DMS79 (cell line): ENCODE measurements at places on chromosomes 2 and 18.

DNA sequence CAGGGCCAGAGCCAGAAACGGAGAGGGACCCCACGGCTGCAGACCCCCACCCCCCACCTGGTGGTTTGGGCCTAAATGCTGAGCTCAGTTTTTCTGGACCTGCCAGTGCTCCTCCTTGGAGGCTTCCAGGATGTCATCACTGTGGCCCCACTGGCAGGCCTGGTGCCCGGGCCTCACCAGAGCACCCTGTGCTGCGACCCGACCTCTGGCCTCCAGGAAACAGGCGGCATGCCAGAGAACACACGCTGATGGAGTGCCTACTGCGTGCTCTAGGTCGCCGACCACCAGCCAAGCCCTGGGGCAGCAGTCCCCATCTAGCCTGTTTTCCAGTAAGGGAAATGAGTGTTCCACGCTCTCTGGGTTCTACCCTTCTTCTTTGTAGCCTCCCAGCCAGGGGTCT, 33.8 kb downstream of the HS6ST1 start:
- DNase-seq = no peak

GRCh38 chr2:126994340-126994777, 95.7 kb downstream of the TEX51 start:
- DNase-seq = no peak

GRCh38 chr2:237557633-237558015, 8.8 kb upstream of the PRLH start:
- DNase-seq = no peak

- no peak for DNase-seq
These were observed 401.2 kb upstream of the SOX11 start for GRCh38 chr2:5290900-5291546.

DNA sequence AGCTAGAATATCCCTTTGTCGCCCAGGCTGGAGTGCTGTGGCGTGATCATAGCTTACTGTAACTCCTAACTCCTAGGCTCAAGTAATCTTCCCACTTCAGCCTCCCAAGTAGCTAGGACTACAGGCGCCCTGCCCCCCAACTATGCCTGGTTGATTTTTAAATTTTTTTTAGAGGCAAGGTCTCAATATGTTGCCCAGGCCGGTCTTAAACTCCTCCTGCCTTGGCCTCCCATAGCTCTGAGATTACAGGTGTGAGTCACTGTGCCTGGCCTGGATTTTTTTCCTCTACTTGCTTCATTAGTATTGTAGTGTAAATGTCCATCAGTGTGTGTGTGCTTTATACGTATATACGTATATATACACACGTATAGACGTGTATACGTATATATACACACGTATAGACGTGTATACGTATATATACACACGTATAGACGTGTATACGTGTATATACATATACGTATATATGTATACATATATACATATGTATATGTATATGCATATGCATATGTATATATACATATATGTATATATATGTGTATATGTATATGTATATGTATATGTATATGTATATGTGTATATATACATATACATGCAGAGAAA, 124.4 kb downstream of the DIS3L2 start:
- no peak for DNase-seq

DNA sequence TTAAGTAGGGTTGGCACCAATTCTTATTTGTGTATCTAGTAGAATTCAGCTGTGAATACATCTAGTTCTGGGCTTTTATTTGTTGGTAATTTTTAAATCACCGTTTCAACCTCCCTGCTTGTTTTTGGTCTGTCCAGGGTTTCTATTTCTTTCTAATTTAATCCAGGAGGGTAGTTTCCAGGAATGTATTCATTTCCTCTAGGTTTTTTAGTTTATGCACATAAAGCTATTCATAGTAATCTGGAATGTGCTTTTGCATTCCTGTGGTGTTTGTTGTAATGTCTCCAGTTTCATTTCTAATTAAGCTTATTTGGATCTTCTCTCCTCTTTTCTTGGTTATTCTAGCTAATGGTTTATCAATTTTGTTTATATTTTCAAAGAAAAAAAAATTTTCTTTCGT, 1361.8 kb upstream of the DDX18 start:
- no peak for DNase-seq

GRCh38 chr2:151840216-151841046, 12.2 kb upstream of the ARL5A start:
- peak; percentile 67 for DNase-seq

GRCh38 chr2:239807568-239807967, 217.6 kb downstream of the NDUFA10 start:
- DNase-seq = no peak

DNA sequence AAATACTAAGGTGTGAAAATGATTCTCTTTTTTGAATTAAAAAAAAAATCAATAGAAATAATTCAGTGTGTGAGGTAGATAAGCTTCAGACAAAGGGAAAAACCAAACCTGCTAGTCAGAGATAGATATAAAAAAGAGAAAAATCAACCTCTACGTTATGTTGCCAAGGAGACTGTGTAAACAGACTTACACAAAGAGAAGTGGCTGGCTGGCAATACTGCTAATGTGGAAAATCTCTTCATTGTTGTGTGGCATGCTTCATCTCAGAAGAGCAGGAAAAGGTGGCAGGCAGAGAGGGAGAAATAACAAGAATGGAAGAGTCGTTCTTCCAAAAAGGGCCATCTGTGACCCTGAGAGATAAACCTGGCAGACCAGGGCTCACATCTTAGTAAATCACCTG, 200.8 kb downstream of the SLC8A1 start:
- peak; percentile 79 for DNase-seq

GRCh38 chr18:62578980-62579511, 56.2 kb downstream of the ZCCHC2 start:
- peak; percentile 13 for DNase-seq

- DNase-seq = no peak
These were observed 822 bp downstream of the UBE2E3 start for GRCh38 chr2:180980943-180981911.

DNA sequence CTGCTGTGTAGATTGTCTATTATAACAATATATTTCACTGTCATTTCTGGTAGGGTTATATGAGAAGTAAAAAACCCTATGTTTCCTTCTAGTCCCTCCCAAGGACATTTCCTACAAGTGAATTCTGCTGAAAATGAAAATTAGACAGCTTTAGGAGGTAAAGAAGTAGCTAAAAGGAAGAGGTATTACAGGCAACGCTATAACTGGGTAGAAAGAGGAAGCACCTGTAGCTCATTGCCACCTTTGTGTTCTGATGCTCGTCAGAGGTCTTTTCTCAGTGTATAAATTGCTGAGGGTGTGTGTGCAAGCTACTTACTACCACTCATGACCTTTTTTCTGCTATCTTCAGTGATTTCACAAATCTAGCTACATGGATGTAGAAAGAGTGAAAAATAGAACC, 1.4 kb downstream of the DNAJC10 start:
- no peak for DNase-seq

GRCh38 chr2:206083602-206084438, 2.2 kb downstream of the INO80D start:
- DNase-seq = no peak

DNA sequence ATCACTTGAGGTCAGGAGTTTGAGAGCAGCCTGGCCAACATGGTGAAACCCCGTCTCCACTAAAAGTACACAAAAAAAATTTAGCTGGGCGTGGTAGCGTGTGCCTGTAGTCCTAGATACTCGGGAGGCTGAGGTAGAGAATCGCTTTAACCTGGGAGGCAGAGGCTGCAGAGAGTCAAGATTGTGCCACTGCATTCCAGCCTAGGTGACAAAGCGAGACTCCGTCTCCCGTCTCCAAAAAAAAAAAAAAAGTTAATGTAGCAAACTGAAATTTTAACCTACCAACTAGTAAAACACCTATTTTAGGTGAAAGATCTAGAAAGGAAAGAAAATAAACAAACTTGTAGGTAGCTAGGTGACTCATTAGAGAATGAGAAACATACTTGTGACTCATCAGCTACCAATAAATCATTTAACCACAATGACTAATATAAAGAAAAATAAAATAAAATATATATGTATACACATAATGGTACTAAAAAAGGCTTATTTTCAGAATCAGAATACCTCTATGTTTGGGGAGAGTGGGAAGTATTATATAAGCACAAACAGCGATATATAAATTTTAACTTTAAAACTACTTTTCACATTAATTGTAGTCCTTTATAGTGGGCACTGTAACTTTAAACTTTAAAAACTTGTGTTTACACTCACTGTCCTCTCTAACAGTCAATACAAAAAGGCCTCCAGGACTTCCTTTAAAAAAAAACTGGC, 36.6 kb downstream of the DARS1 start:
- DNase-seq = no peak

DNA sequence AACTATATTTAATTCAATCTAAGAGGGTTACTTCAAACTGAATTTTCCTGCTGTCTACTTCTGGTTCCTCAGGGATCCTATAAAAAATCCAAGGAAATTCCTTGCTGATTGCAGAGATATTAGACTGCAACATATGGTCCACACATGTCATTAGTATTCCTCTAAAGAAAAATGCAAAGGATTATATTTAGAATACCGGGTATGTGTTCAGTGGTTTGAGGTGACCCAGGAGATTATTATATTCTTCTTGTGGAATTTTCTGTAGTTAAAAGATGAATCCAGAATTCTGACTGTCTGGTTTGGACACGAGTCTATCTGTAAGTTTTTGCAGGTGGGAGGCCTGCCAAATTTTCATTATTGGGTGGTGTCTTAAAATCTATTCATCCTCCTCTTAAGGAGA, 18.2 kb downstream of the HOXD1 start:
- DNase-seq = no peak
